Mesangial cell (primary cell): ENCODE measurements at places on chromosomes 4 and X. TPM values are rescaled to one million over a fixed set of nuclear protein-coding genes. Genes with fewer than 3 reads are reported as not detected.

The TCEAL6 gene
- total RNA-seq = not detected in 2 replicates

The ATP7A gene
- 3.4 and 4.8 TPM in 2 replicates for total RNA-seq

The NXF2 gene
- total RNA-seq = not detected in 2 replicates

The TMEM144 gene
- total RNA-seq = 2.0 and 3.0 TPM in 2 replicates

The PPP1R2C gene
- not detected in 2 replicates for total RNA-seq

The DUSP9 gene
- 0.13 and 1.3 TPM in 2 replicates for total RNA-seq

The CTAG1A gene
- not detected in 2 replicates for total RNA-seq

The RIBC1 gene
- total RNA-seq = 0.33 and 2.3 TPM in 2 replicates
